ENCODE measurements at places on chromosomes 5 and 9.

DNA sequence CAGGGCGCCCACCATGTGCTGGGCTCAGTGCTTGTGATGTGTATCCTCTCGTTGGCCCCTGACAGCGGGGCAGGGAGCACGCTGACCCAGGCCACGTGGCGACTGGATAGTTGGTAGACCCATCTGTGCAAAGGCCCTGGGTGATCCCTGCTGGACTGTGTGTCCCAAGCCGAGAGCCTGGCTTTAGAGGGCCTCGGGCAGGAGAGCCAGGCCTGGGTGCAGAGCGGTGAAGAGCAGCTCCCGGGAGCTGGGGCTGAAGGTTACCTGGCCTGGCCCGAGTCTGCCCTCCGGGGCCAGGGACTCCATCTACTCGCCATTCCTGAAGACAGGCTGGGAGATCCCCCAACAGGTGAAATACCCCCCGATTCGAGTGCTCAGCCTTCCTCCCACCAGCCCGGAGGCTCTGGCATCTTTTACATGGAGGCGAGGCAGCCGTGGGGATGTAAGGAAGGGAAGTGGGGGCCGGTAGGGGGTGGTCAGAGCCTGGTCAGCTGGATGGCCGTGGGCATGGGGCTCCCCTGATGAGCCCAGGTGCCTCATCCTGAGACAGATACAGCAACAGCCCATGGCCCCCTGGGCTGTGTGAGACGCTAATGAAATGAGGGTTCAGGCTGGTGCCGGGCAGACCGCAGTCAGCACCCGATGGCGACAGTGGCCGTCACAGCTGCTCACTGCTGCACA is 19.0 kb downstream of the NCS1 start:
- DNase-seq, result no peak

- DNase-seq, result no peak
These were observed 30.5 kb downstream of the TLR4 start for GRCh38 chr9:117734523-117735314.

DNA sequence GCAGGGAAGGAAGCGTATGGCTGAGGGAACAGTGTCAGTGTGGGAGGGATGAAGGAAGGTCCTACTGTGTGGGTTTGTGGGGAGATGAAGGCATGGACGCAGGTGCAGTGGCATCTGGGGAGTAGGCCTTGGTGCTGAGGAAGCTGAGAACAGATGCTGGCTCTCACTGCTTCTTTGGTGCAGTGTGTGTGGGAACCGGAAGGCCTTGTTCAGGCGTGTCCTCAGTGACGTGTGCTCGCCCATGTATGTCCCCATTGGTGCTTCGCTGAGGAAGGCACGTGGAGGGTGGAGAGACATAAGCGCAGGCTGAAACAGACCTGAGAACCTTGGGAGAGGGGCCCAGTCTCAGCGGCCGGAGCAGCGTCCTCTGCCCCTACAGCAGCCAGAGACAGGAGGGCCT is 18.7 kb downstream of the ADAMTS13 start:
- no peak for DNase-seq

- no peak for DNase-seq
These were observed 71.0 kb downstream of the INVS start for GRCh38 chr9:100170085-100170484.

DNA sequence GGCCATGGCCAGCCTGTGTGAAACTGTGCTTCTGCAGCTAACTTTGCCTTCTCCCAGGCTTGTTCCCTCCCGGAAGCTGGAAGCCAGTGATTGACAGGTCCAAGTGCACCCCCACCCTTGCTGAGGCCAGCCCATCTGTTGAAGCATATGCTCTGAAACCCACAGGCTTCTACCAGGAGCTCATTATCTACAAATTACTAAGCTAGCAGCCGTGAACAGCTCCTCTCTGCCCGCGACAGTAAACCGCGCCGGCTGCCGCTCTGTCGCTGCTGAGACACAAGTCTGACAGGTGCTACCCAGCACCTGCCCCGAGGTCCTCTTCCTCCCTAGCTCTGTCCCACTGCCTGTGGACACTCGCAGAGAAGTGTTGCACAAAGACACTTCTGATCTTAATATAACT is 490.9 kb downstream of the GADD45G start:
- DNase-seq, result no peak

GRCh38 chr9:83431101-83432060 is 106.8 kb downstream of the FRMD3 start:
- DNase-seq, result no peak

DNA sequence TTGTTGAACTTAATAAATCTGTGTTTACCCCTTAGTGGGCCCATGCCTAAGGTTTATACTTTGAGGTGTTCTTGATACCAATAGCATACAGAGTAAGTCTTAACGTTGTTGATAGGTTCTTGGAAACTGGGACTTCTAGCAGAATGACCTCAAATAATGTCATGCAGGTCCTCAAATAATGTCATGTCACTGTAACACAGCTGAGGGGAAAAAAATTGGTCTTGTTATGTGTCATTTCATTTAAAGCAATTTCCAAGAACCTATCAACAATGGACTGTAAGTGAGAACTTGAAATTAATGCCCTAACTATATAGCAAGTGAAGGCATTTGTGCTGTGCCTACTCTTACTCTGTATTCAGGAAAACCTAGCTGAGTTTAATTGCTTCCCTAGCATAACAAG is 7.2 kb downstream of the DNAJA1 start:
- no peak for DNase-seq

- no peak for DNase-seq
These were observed 107.3 kb downstream of the OR2K2 start for GRCh38 chr9:111222757-111223156.

DNA sequence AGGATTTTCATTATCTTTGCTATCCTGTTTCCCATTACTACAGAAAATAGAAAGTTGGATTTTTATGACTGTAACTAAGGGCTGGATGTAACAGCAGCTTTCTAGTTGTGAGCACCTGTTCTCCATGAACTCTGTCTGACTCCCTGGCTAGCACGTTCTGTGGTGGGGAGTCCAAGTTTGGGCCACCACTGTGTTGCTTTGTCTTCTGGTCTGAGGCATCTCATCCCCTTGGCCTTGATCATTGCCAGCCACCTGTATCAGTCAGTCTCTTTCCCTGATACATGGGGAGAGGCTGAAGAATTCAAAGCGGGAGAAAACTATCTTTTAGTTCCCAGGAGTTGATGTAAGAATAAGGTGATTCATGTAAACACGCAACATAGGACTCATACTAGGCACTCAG is 33.4 kb downstream of the WDR70 start:
- DNase-seq, result no peak

DNA sequence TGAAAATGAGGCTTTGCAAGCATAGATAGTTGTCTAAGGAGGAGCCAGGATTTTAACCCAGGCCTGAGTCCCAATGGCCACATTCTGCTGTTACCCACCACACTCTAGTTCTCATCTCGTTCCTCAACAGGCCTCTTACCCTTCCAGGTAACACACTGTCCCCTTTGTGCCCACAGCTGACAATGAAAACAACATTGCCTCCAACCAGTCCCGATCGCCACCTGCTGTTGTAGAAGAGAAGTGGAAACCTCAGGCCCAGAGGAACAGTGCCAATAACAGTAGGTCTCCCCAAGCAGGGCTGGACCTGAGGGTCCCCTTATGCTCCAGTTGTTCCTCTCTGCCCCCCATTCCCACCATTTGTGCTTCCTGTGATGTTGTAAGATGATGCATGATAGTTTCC is 30.4 kb downstream of the AMBP start:
- DNase-seq, result no peak

GRCh38 chr5:95487880-95488279 is 66.9 kb downstream of the SKIC3 start:
- DNase-seq, result no peak

- no peak for DNase-seq
These were observed 7.4 kb downstream of the BSPRY start for GRCh38 chr9:113356686-113357292.

GRCh38 chr9:95971815-95972214 is 96.3 kb downstream of the ERCC6L2 start:
- no peak for DNase-seq
